Fibroblast of skin of scalp (primary cell): ENCODE measurements at places on chromosomes 11 and 22.

DNA sequence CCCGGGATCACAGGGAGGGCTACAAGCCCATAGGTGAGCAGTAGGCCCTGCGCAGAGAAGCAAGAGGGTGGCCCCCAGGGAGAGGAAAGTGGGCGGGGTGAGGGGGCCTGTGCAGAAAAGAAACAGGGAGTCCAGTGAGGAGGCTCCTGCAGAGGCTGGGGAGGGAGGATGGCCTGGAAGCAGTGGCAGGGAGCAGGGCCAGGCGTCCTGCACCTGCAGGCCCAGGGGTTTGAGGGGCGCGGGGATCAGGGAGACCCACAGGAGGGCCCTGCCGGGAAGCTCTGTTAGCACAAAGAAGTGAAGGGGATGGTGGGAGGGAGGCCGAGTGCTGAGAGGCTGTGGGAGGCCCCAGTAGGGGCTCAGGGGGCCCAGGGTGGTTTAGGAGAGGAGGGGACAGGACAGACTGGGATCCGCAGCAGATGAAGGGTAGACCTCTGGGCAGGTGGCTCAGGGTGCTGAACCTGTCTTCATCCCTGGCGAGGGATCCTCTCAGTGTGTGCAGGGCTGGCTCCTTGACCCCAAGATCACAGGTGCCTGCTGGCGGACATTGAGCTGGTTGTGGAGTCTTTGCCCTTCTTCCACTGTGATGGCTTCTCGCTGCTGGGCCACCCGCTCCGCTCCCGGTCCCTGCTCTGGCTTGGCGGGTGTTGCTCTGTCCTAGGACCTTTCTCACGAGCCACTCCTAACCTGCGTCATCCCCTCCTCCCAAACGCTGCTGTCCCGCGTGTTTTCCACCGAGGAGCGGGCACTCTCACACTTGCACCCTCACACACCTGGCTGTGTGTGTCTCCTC lies 31.8 kb upstream of the CELSR1 start:
- DNase-seq, result no peak

- no peak for DNase-seq
Observed at GRCh38 chr11:128731041-128731663, 37.3 kb downstream of the FLI1 start.

- no peak for DNase-seq
Observed at GRCh38 chr22:32501836-32502752, 27.5 kb downstream of the FBXO7 start.

GRCh38 chr22:46631113-46631512 lies 10.9 kb downstream of the GRAMD4 start:
- DNase-seq, result no peak

DNA sequence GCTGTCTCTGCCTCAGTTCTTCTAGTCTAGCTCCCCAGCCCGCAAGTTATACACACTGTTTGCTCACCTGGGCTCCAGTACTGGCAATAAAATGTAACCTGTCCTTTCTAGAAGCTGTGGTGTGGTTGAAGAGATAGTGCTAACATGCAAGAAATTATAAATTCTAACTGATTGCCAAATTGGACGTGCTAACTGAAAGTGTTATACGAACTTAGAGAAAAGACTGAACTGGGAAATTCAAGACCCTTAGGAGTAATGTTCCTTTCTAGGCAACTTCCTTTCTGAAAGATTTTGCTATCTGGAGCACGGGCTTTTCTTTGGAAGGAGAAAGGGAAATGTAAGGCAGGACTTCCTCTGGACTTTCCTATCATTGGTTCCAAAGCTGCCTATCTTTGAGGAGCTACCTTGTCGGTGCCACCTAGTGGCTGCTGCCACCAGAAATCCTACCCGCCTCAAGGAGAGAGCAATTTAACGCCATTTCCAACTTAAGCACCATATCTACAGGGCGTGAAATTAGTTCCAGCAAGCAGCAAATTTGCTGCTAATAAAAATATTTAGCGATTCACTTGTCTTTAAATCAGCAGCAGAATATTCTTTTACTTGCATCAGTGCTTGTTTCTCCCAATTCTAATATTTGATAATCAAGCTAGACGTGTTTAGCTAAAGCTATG lies 12.7 kb upstream of the TMEM218 start:
- peak; percentile 48 for DNase-seq

DNA sequence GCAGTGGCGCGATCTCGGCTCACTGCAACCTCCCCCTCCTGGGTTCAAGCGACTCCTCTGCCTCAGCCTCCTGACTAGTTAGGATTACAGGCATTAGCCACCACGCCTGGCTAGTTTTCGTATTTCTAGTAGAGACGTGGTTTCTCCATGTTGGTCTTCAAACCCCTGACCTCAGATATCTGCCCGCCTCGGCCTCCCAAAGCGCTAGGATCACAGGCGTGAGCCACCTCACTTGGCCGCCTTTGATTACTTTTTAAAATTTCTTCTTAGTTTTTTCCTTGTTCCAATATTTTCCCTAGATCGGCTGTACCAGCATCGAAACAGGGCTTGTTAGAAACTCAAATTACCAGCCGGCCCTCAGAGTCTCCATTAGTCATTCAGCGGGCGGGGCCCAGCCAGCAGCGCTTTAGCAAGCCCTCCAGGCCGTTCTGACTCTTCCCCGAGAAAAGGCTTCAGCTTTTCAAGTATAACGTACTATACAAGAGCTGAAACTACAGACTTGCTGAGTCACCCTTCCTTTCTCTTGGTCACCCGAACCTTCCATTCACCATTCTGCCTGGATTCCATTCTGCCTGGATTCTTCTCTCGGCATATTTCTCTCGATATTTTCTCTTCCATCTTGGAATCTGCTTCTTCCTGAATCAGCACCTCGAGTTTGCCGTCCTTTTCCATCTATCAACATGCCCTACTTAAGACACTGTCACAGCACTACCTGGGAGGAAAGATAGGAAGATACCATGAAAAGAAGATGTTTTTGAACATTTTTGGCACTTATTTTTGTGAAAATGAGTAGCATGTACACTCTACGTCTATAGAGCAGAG lies 6.7 kb upstream of the CAPRIN1 start:
- DNase-seq, result peak; percentile 85

DNA sequence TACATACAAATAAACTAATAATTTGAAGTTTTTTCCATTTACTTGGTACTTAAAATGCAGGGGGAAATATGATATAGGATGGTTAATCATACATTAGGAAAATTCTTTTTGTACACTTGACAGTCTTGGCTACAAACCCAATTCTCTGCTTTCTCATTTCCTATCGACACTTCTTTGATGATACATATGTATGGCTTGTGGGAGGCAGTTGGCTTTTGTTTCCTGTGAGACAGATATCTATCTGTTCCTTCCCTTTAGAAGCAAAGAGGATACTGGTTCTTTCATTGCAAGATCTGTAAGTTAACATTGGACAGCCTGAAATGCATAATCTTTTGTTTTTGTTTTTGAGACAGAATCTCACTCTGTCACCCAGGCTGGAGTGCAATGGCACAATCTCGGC lies 47.9 kb upstream of the ADORA2A start:
- no peak for DNase-seq

- no peak for DNase-seq
Observed at GRCh38 chr11:104402812-104403521, 239.0 kb upstream of the PDGFD start.

- DNase-seq, result no peak
Observed at GRCh38 chr22:28604966-28605761, 74.5 kb downstream of the TTC28 start.

- no peak for DNase-seq
Observed at GRCh38 chr11:4636136-4636535, 1.1 kb upstream of the OR51D1 start.

DNA sequence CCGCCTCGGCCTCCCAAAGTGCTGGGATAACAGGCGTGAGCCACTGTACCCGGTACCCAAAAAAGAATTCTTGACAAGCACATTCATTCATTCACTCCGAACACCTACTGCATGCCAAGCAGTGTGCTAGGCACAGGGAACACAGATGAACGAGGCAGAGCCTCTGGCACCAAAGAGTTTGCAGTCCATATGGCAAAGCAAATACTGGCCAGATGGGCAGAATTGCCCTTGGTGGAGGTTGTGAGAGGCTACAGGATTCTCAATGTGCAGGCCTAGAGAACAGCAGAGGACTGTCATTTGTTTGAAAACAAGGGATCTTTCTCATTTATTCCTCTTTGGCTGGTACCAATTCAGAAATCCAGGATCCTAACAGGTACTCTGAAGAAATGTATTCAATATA lies 27.5 kb upstream of the MTCH2 start:
- no peak for DNase-seq

- DNase-seq, result peak; percentile 36
Observed at GRCh38 chr11:30936491-30936890, 350.3 kb upstream of the MPPED2 start.

DNA sequence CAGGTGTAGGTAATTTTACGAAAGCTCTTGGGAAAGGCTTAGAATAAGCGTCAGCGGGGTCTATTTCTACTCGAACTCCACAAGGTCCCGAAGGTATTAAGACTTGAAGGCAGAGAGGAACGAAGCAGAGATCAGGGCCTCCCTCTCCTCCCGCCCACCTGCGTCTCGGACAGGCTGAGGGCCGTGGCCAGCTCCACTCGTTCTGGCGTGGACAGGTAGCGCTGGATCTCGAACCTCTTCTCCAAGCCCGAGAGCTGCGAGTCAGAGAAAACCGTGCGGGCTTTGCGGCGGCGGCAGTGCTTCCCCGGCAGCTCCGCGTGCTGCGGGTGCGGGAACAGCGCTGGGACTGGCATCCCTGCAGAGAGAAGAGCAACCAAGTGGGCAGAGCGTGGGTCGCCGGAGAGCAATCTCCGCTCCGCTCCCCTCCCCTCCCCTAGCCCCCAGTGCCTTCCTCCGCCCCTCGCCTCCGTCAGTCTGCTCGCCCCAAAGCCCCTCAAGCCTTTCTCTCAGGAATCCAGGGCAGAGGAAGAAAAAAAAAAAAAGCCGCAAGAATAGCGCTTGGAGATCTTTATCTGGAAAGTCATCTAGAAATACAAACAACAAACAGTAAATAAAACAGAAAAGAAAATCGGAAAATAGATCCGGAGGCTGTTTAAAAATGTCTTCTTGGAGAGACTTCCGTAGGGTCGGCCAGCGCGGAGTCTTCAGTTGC lies 2.4 kb downstream of the BSX start:
- no peak for DNase-seq

DNA sequence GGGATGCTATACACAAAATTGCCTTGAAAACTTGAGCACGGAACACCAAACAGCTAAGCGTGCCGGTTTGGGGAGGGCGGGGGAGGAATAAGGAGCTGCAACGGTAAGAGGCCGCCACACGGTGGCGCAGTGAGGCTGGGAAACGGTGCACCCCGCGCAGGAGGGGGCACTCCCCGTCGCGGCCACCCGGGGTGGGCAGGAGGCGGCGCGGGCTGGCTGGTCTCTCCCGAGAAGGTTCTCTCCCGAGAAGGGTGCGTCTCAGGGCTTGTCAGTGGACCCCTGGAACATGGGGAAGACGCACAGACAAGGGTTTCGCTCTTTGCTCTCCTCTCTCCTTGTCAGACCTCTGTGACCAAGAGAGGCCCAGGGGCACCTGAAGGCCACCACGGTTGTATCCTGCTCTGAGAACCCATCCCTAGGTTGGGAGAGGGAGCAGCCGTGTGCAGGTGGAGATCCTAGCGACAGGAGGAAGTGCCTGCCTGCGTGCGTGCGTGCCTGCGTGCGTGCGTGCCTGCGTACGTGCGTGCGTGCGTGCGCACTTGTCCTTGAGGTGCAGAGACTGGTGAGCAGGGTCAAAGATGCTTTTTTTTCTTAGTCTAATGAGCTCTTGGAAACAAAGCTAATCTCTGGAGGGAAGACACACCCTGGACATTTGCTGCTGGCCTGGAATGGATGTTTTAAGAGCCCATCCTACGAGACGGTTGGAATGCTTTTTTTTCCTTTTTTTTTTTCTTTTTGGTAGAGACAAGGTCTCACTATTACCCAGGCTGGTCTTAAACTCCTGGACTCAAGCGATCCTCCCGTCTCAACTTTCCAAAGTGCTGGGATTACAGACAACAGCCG lies 18.1 kb upstream of the JAM3 start:
- peak; percentile 63 for DNase-seq
